ENCODE measurements at places on chromosomes 3 and 15.

- DNase-seq, result no peak
Measured at GRCh38 chr3:85801955-85802354, 843.2 kb downstream of the CADM2 start.

GRCh38 chr15:22918056-22918455 is 62.1 kb downstream of the CYFIP1 start:
- DNase-seq, result no peak

GRCh38 chr15:49857496-49858475 is 236.9 kb downstream of the DTWD1 start:
- no peak for DNase-seq

DNA sequence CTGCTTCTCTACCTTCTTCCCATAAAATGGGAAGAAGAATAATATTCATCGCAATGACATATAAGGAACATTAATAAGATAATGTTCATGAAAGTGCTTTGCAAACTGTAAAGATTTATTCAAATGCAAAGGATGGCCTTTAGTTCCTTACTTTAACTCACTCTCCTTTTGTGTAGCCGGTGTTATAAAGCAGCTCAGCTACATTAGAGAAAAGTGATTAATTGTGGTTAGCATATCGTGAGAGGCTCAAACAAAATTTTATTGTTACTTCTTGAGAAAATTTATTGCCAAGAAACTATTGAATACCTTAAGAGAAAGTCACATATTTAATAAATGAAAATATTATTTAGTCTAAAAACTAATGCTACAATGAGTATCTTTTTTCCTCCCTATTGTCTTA is 250.7 kb upstream of the NR2E3 start:
- DNase-seq, result no peak

DNA sequence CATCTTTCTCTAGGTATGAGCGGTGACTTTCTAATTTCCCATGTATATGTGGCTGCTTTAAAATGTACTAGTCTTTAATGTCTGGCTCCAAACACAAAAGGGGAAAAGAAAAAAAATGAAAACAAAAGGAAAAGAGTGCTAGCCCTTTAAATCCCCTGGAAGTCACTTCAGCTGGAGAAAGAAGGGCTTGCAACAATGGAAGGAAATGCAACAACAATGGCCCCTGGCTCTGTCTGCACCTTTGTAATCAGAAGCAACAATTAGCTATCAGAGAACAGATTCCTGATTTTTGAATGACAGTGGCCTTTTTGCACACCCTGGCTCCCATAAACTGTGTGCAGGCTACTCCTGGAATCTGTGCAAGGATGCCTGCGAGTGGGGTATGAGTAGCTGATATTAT is 591.2 kb downstream of the FHIT start:
- no peak for DNase-seq

DNA sequence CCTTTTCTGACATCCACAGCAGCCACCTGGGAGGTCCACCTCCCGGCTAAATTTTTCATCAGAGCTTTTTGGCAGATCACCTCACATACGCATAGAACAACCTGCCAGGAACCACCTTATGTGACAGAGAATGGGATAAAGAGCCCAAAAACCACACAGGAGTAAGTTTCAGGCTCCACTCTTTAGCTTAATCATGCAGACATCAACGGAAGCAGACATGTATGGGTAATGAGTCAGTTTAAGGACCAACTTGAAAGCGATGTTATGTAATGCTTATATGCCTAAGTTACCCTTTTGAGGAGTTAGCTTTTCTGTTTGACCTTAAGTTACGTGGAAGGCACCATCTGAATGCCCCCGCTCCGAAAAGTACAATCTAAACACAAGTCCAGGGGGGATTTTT is 183.3 kb upstream of the BHLHE40 start:
- no peak for DNase-seq

DNA sequence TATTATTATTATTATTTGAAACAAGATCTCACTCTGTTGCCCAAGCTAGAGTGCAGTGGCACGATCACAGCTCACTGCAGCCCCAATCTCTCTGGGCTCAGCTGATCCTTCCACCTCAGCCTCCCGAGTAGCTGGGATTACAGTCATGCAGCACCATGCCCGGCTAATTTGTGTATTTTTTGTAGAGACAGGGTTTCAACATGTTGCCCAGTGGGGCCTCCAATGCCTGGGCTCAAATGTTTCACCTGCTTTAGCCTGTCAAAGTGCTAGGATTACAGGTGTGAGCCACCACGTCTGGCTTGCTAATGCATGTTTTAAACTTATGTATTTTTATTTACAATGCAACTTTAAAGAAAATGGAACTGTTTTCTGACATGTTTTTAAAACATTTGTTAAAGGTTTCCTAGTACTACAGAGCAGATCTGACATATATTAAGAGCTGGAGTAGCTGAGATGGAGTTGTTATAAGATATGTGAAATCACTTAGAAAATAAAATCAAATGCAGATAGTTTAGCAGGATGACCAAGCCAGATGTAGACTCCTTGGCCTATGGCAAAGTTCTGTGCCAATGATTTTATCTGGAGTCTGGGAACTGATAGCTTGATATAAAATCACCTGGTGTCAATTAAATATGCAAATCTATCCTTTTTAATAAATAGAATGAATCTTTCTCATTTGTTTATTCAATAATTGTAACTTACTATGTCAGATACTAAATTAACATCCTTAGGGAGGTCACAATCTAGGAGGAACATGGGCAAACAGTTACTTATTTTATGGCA is 310.1 kb upstream of the NAALADL2 start:
- no peak for DNase-seq

DNA sequence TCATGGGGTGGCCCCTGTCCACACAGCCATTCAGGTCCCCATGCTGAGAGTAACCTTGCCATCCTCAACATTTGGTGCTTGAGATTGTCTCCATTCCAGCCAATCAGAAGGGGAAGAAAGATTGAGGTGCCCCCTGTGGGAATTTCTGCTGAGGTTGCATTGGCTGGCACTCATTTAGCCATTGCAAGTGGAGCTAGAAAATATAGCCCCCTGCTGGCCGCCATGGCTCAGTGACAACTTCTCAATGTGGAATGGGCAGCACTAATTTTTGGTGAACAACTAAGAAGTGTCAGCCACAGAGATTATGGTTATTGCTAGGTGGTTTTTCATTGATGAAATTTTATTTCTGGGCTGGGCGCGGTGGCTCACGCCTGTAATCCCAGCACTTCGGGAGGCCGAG is 22.0 kb downstream of the COL6A6 start:
- DNase-seq, result no peak

DNA sequence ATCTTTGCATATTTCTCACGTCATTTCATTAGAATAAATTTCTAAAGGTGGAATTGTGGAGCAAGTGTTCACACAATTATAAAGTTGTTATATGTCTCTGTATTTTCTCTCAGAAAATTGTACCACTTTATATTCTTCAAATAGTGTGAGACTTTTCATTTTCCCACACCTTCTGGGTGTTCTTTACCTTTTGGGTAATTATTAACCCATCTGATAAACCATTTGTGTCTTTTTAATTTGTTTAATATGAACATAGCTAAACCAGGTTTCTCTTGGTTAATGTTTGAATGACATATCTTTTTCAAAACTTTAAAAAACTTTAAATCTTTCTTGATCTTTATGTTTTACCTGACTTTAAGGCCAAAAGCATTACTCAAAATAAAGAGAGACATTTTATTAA is 40.5 kb downstream of the DZIP3 start:
- DNase-seq, result no peak

DNA sequence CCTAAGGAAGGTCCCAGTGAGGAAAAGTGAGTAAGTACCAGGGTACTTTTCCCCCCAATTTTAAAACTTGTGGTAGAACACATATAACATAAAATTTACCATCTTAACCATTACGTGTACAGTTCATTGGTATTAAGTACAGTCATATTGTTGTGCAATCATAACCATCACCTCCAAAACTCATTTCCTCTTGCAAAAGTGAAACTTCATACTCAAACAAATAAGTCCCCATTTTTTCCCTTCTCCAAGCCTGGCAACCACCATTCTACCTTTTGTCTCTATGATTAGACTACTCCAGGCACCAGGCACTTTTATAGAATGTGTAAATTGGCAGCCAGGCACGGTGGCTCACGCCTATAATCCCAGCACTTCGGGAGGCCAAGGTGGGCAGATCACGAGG is 12.2 kb downstream of the PRC1 start:
- DNase-seq, result no peak

- DNase-seq, result no peak
Measured at GRCh38 chr15:28885630-28886430, at the start of gene APBA2. Gene APBA2 (plus strand): TSS chr15:28885974. CDS start chr15:29053885, 167,911 bp downstream.

- no peak for DNase-seq
Measured at GRCh38 chr3:31043184-31043819, 148.8 kb upstream of the GADL1 start.

GRCh38 chr3:191131305-191131704 is 67.7 kb upstream of the OSTN start:
- no peak for DNase-seq
